Fibroblast of skin of back (primary cell): ENCODE measurements at places on chromosomes 1 and 21.

DNA sequence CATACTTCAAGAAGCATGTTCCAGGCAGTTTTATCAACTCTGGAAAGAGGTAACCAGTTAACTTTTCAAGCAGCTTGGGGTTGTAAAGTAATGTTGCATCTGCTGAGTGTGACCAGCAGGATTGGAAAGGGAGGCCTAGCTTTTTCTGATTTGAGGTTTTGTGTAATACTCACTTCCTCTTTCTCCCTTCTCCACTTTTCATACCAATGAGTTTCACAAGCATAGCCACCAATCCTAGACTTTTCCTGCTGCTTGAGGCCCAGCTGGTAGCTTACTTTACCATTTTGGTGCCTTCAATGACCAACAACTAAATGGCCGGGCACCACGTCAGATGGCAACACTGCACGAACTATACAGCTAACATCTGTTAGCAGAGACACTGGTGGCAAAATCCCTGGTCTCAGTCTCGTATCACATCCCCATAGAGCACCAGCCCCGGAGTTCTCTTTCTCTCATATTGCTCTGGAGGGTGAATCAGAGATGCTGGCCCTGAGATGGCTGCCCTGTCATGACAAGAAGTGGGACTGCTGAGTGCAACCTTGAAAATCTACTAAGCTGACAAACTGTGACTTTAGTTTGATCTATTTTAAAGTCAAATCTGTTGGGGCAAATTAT, 14.8 kb upstream of the GPR88 start:
- no peak for DNase-seq

GRCh38 chr21:35136586-35137219, 87.6 kb upstream of the RUNX1 start:
- DNase-seq, result peak; percentile 77

DNA sequence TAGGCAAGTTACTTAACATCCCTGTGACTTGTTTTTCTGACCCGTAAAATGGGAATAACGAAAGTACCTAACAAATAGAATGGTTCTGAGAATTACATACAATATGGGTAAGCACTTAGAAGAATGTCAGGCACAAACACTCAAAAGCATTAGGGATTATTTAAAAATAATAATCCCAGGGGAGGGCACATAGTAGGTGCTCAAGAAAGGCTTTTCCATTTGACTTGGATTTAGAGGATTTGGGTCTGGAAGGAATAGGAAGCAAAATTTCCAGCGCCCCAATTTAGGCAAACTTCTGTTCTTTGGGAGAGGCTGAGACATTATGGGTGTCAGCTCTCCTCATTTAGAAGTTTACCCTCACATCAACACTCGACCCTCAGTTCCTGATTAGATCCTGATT, 115.5 kb downstream of the SYF2 start:
- DNase-seq, result no peak

DNA sequence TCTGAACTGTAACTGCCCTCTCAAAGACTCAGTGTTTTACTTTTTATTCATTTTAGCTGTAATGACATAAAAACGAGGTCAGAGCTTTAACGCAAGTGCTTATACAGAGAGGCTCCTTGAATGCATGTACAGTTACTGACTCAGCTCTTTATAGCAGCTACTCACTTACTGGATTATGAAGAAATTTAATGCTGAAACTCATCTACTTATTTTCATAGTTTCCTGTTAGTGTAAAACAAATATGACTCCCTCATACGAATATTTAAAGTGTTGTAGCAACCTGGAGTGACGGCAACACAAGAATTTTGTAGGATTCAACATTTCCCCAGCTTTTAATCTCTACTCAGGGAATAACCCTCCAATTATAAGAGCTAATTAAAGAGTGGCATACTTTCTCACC, 32.7 kb downstream of the ADSS2 start:
- DNase-seq, result no peak

DNA sequence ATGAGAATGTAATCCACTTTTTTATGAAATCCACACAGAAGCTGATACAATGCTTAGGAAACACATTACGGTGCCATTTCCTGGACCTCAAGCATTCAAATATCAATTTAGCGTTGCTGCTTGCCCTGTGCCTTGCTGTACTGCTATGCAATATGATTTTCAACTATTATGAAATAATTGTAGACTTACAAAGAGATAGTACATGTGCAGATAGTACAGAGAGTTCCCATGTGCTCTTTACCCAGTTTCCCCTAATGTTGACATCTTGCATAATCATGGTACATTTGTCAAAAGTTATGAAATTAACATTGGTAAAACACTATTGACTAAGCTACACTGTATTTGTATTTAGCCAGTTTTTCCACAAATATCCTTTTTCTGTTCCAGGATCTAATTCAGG, 37.7 kb upstream of the PTBP2 start:
- DNase-seq, result no peak

GRCh38 chr21:26550326-26550725, 22.8 kb downstream of the CYYR1 start:
- no peak for DNase-seq

DNA sequence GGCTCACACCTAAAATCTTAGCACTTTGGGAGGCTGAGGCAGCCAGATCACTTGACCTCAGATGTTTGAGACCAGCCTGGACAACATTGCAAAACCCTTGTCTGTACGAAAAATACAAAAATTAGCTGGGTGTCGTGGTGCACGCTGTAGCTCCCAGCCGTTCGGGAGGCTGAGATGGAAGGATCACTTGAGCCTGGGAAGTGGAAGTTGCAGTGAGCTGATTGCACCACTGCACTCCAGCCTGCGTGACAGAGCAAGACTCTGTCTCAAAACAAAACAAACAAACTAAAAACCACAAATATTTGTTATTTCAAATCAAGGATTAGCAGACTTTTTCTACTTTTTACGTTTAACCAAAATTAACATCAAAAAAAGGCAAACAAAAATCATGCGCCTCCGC, 31.3 kb downstream of the INKA2 start:
- peak; percentile 38 for DNase-seq

DNA sequence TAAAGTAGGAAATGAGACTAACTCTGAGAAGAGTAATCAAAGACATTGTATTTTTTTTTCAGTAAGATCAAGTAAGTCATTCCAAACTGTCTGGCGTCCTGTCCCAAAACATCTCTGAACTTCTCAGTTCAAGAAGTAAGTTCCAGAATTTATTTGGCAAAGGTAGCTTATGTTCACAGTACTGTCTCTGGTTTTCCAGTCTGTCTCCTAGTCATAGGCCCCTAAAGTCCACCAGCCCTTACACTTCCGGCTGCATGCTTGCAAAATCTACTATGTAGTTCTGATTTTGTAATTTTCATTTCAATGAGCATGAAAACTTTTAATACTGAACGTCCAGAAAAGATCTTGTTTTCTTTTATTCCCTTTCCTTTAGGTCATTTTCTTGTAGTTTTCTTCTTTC, 61.4 kb upstream of the S1PR1 start:
- DNase-seq, result no peak

- DNase-seq, result no peak
These were observed 4.7 kb downstream of the SNAPIN start for GRCh38 chr1:153663211-153663610.

DNA sequence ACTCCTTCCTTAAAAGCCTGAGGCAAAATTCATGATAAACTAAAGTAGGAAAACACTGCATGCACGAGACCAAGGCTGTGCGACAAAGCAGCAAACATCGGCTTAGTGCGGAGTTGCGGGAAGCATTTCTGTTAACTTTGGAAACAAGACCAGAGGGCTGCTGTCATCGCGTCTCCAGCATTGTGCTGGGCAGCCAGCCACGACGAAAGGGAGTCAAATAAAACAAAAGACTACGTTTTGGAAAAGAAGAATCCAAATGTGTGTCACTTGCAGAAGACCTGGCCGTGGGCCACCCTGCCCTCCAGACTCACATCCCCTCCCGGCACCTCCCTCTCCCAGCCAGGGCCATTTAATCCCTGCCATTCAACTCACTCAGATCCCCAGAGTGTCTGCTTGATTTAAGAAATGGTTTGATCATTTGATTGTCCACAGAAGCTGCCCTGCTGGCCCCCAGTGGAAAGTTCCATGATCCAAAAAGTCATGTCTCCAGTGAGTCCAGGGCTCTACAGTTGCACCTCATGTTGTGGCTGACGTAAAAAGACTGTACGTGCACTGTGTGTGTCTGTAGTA, 2.4 kb upstream of the KRTAP10-11 start:
- DNase-seq, result no peak

DNA sequence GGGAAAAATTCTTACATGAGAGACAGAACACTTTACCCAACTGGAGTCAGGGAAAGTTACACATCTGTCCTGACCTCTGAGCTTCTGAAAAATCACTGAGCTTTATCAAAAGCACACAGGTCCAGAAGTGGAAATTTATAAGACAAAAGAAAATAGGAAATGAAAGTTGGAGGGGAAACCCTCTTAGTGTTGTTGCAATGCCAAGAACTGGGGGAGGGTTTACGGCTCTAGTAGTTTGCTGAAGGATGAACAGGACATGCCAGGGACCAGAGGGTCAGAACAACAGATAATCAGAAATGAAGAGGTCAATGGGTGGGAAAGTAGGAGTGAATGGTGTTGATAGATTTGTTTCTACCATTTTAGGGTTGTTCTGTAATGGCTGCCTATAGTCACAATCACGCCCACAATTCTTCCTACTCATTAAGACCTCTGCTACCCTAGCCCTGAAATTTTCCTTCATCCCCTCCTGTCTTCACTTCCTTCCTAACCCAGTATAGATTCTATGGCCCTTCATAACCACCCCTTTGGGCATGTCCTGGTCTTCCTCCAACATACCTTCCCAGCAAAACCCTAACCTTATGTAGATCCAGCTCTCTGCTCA, 30.3 kb upstream of the FMOD start:
- no peak for DNase-seq

GRCh38 chr1:31704271-31705079, 658 bp upstream of the COL16A1 start:
- DNase-seq, result peak; percentile 73

DNA sequence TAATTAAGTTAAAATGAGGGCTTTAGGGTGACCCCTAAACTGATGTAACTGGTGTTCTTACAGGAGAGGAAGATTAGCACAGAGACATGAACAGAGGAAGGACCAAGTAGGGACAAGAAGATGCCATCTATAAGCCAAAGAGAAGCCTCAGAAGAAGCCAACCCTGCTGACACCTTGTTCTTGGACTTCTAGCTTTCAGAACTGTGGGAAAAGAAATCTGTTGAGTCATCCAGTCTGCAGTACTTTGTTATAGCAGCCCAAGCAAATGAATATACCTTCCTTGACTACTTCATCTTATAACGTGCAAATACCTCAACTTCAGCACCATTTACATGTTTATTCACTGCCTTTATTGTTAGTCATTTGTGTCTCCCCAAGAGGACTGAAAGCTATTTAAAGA, 3.4 kb downstream of the ZBTB21 start:
- DNase-seq, result no peak

GRCh38 chr1:163820226-163820625, 498.5 kb downstream of the NUF2 start:
- no peak for DNase-seq

DNA sequence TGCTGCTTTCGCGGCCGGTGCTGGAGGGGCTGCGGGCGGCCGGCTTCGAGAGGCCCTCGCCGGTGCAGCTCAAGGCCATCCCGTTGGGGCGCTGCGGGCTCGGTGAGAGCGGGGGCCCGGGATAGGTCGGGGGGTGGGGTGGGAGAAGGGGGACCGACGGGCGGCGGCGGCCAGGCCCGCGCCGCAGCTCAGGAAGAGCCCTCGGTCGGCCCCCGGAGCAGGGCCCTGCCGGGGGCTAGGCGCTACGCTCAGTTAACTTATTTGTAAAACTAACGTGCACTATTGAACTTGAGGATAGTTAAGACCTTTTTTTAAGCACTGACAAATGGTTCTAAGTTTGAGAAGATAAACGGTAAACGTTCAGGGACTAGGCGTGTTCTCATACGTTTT, 418 bp downstream of the DDX20 start:
- no peak for DNase-seq

DNA sequence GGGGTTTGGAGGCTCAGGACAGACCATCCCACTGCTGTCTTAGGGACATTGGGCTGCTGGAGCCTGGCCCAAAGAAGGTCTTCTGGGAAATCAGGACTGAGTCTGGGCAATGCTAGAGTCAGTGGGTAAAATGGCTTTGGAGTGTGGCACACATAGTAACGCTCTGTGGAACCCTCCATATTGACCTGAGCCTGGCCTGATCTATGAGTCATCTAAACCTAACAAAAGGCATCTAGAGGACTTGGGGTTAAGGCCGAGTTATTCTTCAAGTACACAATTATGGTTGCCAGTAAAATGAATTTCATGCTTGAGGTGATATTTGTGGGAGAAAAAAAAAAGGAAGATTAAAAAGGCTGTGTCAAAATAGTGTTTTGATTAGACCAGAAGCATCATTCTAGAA, 77.7 kb downstream of the ST6GALNAC5 start:
- no peak for DNase-seq
